ENCODE measurements at places on chromosomes 2 and 18.

- no peak for DNase-seq
These were observed 3.3 kb upstream of the CNDP1 start for GRCh38 chr18:74531043-74531442.

GRCh38 chr2:31893094-31893493, 117.7 kb downstream of the MEMO1 start:
- no peak for DNase-seq

GRCh38 chr2:232477751-232478510, 9.7 kb downstream of the ECEL1 start:
- no peak for DNase-seq

DNA sequence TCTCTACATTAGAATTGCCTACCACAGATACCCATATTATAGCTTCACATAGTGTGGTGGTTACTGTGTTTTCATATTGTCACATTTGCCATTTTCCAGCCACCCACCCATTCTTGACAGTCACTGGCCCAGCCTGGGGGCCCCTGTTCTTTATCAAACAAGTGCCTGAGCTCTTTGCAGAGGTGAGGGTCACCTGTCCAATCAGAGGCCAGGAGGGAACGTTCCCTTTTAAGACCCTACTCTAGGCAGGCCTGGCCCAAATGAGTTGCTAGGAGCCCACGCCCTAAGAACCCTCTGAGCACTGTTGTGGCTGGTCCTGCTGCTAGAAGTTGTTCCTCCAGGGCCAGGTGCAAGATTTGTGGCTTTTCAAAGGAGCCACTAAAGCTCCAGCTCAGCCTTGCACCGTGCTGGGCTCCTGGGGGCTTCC, 5.2 kb downstream of the IL37 start:
- DNase-seq: no peak

Data from AG08396 (cell line).